ENCODE measurements at places on chromosomes 2 and 18. TPM values are rescaled to one million over a fixed set of nuclear protein-coding genes. Genes with fewer than 3 reads are reported as not detected.

Gene R3HDM1
- total RNA-seq = 13.7 TPM

Gene POTEI
- under 0.01 TPM for total RNA-seq

DNA sequence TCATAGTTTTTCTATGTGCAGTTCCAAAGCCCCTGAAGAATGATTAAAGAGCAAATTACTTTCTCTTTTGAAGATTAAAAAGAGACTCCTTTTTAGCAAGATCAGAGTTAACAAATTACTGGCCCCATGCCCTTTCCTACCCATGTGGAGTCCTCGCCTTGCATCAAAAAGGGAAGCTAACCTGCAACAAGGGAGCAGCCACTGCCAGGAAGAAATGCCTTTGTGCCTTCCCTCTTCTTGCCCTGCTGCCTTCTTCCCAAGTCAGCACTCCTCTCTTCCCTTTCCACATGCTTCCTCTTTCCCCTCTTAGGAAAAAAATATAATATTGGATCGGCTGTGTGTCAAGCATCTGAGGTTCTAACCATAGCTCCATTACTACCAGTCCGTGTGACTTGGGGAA is 37.1 kb upstream of the CYP1B1 start:
- no peak for DNase-seq
- H3K4me3 ChIP-seq = no peak overlapping the region
- H3K36me3 ChIP-seq = no peaks in the 10 kb centered on the region

Gene EVX2
- not detected for total RNA-seq

GRCh38 chr2:240955306-240956170 is 42.9 kb upstream of the SNED1 start:
- no peak overlapping the region for H3K4me3 ChIP-seq
- no peaks in the 10 kb centered on the region for H3K27me3 ChIP-seq
- no peak overlapping the region for H3K27ac ChIP-seq
- no peak for DNase-seq

DNA sequence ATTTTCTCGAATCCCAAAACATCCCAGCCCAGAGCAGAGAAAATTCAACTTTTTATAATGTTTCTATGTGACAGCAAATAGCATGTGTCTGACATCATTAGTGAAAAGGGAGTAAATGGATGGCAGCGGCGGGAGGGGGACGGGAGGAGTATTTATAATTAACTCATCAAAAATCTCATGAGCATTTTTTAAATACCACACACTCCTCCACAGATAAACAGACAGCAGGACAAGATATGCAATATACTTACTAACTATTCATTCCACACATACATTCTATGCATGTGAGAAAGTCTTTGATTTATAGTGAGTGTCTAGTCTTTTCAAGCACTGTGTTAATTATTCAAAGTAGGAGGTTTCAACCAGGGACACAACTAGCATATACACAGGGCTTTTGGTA is 107.6 kb downstream of the LRP2 start:
- H3K27ac ChIP-seq = no peak overlapping the region
- no peaks in the 10 kb centered on the region for H3K36me3 ChIP-seq
- no peak for DNase-seq
- H3K27me3 ChIP-seq = no peaks in the 10 kb centered on the region

- no peaks in the 10 kb centered on the region for H3K27me3 ChIP-seq
- peaks cover 67% of the 10 kb centered on the region for H3K4me1 ChIP-seq
- H3K4me3 ChIP-seq = no peak overlapping the region
- peak overlapping the region; percentile 69 for H3K27ac ChIP-seq
Measured at GRCh38 chr2:233085037-233085838, 25.1 kb downstream of the INPP5D start.

- H3K27ac ChIP-seq = peak overlapping the region; percentile 82
- DNase-seq = no peak
- H3K4me3 ChIP-seq = peak overlapping the region; percentile 65
- no peaks in the 10 kb centered on the region for H3K36me3 ChIP-seq
Measured at GRCh38 chr2:74835831-74836674, 2.1 kb downstream of the HK2 start.

Gene PHLPP1
- total RNA-seq = 27.3 TPM

Gene MATN3
- total RNA-seq = not detected

- no peak overlapping the region for H3K4me3 ChIP-seq
- no peaks in the 10 kb centered on the region for H3K27me3 ChIP-seq
- no peak overlapping the region for H3K27ac ChIP-seq
Measured at GRCh38 chr2:217610401-217610814, 392.4 kb downstream of the TNS1 start.

Data from transverse colon (tissue), 4 donors.